ENCODE measurements at places on chromosomes 1 and 21.
A peak's percentile ranks its signal among the peaks of the same experiment; 100 is the strongest.

GRCh38 chr1:203517426-203518110 lies 23.6 kb downstream of the OPTC start:
- no peak for DNase-seq

- DNase-seq: no peak
These were observed 19.4 kb downstream of the ABCG1 start for GRCh38 chr21:42238185-42238934.

DNA sequence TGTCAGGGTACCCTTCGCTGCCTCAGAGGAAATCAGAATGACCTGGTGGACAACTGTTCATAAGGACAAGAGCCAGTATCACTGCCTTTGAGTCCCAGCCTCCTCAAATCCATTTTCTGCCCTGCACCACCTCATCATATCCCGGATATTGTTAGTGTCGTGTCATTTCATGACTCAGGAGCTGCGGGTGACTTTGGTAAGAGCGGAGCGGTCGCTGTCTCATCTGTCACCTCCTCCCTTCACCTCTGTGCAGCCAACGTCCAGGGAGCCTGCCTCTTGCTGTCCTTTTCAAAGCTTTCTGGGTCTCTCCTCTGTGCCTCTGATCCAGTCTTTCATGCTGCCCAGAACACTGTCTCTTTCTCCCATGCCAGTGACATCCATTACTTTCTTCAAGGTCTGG lies 7.0 kb upstream of the C1orf198 start:
- no peak for DNase-seq

- DNase-seq: no peak
These were observed 116.4 kb downstream of the GDAP2 start for GRCh38 chr1:117812869-117813511.

- no peak for DNase-seq
These were observed 27.5 kb downstream of the PRMT2 start for GRCh38 chr21:46662765-46663500.

DNA sequence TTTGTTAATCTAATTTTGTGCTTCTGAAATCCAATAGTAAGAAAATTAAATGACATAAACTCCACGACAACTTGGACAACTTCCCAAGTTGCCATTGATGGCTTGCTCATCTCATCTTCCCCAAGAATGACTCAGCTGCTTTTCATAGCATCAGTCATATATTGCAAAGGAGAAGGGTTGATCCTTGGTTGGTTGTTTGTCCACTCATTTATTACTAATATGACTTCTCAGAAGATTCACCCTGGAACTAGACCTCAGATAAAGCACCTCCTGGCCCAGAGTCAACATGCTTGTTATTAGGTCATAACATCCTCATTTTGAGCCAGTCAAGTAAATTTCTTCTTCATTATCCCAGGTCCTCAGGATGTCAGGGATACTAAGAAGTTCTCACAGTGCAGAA lies 2.3 kb upstream of the LCE3D start:
- no peak for DNase-seq

DNA sequence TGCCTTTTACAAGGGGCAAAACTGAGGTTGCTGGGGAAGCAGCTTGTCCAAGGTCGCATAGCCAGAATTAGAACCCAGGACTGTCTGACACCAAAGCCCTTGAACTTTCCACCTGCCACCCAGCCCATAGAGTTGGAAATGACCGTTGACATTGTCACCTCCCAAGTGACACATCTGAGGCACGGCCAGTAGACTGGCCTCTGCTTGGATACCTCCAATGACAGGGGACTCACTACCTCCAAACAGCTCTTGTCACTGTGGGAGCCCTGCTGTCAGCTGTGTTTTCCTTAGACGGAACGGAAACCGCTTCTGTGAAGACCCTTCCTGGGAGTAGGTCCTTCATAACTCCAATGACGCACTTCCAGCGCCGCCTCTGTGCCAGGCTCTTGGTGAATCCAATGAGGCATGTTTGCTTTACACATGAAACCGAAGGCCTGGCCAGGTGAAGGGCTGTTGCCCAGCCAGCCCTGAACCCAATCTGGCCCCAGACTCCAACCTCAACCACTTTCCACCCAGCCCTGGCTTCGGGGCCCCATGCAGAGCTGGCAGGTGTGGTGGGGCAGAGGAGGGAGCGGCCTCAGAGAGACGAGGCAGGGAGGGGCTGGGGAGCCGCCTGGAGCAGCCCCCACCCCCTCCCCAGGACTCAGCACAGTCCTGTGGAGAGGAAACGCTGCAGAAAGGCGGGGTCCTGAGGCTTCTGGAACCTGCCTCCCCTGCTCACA lies 109.2 kb upstream of the IFFO2 start:
- no peak for DNase-seq

DNA sequence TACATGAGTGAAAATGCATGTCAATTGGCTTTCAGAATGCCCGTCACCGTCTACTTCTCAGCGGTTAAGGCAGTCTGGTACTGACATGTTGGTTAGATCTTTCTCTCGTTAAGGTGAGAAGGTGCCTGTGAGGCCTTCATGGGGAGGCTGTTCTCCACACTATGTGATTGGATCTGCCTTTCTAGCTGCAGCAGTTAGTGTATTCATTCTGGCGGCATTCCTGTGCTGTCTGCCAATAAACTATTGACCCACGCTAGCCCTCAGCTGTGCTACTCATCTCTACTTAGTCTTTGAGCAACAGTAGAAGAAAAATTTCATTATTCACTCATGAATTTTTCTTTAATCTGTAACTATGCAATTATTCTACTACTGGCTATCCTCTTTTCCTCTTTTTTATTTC lies 32.0 kb downstream of the CCSAP start:
- DNase-seq: no peak

DNA sequence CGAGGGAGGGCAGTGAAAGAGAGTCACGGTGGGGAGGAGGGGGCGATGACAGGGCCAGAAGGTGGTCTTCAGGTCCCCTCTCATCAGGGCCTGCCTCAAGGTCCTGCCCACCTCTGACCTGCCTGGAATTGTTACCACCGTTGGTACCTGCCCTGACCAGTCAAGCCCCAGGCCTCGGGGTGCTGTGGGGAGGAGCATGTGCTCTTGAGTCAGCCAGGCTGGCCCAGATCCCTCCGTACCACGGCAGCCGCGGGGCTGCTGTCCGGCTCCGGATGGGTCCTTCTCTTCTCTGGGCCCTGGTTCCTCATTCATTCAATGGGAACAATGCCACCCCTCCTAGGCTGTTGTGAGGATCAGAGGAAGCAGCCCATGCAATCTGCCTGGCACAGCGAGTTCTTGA lies 22.0 kb downstream of the SERINC2 start:
- DNase-seq: no peak

DNA sequence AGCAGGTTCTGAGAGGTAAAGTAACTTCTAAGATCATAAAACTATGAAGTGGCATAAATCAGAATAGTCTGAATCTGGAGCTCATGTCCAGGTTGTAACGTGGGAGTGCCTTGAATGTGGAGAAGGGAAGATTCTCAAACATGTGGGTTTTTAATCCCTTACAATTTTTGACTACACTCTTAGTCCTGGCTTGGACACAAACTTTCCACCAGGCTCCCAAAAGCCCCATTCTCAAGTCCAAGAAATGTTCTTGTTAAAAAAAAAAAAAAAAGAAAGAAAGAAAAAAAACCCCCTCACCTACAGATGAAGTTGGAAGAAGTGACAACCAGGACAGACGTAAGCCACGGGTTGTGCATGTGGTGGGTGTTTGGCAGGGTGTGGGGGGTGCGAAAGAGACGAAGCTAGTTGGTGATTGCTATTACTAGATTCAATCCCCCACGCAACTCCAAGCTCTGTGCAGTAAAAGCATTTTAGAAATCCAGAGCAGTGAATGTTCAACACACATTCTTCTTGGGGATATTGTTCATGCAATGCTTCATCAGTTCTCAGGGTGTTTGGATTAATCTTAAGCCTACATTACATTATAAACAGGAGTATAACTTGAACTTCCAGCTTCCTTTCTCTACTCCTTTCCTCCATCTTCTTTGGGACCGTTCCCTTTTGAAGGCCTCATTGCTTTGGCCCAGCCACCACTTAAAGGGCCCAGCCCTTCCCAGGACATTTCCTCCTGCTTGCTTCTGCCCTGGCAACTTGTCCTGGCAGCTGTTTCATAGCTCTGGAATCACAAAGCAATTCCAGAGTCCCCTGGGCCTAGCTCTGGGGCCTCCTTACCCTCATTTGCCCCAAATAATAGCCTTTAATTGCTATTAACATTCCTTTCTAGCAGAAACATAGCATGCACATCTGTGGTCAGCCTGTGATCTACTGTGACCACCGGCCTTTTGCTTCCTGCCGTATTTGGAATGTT lies 41.8 kb downstream of the PHC2 start:
- no peak for DNase-seq

- DNase-seq: no peak
These were observed 58.2 kb downstream of the TBX19 start for GRCh38 chr1:168338589-168339503.

DNA sequence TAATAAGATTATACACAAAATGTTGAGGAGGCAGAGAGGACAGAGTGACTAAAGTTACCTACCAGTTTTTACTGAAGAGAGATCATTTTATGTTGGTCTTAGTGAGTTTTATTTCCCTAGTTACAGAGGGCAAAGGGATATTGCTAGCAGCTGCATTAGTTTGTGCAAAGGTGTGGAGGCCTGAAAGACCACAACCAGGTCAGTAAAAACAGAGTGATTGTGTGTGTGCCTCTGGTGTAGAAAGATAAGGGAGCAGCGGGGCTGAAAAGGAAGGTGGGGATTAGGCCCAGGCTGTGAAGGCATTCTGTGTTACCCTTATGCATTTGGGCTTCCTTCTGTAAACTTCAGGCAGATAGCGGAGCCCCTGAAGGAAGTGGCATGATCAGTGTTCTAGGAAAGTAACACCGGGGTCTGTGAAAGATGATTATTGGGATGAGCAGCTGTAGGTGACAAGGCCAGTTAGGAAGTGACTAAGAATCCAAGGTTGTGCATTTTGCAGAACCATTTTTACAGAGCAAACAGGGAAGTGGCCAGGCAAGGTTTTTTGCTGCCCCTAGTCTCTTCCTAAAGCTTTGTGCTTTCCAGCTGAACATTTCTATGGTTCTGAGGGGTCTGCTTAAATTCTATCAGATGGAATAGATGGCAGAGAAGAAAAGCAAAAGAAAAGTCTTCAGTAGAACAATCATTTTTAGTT lies 3.7 kb downstream of the GADD45A start:
- DNase-seq: no peak

GRCh38 chr21:46171585-46171984 lies 12.7 kb downstream of the SPATC1L start:
- DNase-seq: no peak

DNA sequence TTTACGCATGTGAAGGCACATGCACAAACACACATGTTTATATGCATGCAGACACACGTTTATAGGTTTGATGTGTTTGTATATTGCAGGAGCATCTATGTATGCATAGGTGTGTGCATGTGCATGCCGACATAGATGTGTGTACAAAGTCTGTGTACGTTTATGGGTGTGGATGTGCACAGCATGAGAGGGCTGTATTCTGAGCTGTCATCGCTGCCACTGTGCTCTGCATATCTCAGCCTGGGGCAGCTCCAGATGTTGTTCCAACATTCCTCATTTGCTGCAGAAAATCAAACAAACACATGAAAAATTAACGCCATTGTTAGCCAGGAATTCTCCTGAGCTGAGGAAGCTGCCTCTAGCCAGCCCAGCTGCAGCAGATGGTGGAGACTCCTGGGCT lies 132.3 kb upstream of the CSF3R start:
- DNase-seq: no peak

GRCh38 chr1:235878082-235878811 lies 11.5 kb upstream of the LYST start:
- DNase-seq: peak; percentile 92

GRCh38 chr1:162166917-162167615 lies 97.6 kb downstream of the NOS1AP start:
- DNase-seq: peak; percentile 35

GRCh38 chr1:215192306-215192705 lies 109.8 kb downstream of the KCNK2 start:
- no peak for DNase-seq

GRCh38 chr21:35239811-35240219 lies 190.7 kb upstream of the RUNX1 start:
- peak; percentile 99 for DNase-seq

DNA sequence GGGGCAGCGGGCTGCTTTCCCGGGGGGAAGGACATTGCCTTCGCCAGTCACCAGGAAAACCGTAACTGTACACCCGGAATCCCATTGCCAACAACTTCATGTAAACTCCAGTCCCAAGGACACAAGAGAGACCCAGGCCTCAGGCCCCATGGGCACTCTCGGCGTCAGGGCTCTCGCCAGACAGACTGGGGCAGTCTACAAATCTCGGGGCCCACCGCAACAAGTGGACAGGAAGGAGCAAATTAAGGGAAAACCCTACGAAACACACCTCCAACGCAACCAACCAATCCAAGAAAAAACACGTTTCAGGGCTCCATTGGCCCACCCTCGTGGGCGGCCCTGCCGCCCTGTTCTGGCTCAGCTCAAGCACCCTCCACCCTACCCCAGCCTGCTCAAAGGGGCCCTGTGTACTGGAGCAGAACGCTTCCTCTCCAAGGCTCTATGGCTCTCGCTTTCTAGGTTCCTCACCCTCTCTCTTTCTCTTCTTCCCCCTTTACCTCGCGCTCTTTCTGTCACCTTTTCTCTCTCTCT lies 4.6 kb upstream of the ZNF678 start:
- DNase-seq: no peak

DNA sequence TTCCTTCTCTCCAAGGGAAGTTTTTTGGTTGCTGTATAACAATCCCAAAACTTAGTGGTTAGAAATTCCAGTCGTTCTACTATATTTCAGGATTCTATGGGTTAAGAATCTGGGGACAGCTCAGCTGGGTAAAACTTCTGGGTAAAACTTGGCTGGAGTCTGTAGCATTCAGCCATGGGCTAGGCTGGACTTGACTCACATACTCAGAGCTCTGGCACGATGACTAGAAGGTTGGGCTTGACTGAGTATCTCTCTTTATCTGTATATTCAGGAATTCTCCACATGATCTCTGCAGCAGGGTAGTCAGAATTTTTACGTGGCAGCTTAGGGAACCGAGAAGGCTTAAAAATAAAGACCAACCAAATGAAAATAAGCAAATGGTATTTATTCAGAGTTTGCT lies 28.2 kb upstream of the HRNR start:
- DNase-seq: no peak

DNA sequence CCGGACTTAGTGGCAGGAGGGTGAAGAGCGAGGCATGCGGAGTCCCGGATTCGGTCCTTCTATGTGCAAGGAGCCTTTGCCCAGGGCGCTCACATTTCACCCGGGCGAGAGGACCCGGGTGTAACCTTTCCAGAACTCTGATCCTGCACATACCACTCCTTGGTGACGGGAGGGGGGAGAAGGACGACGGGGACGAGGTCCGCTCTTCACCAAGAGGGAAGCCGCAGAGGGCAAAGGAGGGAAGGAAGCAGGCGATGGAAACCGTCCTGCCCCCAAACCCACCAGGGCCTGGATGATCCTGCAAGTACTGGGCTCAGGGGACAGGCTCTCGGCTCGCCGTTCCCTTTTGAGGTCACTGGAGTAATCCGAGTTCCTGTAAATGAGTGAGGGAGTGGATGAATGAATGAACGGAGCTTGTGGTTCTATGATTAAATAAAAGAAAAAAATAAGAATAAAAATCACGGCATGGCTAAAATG lies 993 bp downstream of the SYPL2 start:
- DNase-seq: no peak

DNA sequence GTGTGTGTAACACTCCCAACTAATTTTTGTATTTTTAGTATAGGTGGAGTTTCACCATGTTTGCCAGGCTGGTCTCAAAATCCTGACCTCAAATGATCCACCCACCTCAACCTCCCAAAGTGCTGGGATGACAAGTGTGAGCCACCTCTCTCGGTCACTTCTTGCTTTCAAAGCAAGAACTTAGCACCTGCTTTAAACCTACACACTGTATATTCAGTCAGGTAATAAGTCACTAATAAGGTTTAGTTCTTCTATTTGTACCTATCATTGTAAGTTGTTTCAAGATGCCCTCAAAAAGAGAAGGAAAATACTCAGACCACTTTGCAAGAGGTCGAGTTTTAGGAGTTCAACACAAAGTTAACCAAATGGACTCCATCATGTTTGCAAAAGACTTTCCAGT lies 431.3 kb downstream of the MRPL39 start:
- DNase-seq: no peak

All from NCI-H1694 (cell line).